Glutamatergic neuron (in vitro differentiated cells): ENCODE measurements at places on chromosomes 6 and 20.
A peak's percentile ranks its signal among the peaks of the same experiment; 100 is the strongest.

- H3K4me3 ChIP-seq: no peak overlapping the region
- peak; percentile 55 for DNase-seq
- no peak overlapping the region for H3K27ac ChIP-seq
- no peaks in the 10 kb centered on the region for H3K4me1 ChIP-seq
Measured at GRCh38 chr6:36962874-36963273, 8.3 kb downstream of the PI16 start.

- no peaks in the 10 kb centered on the region for H3K36me3 ChIP-seq
- H3K27ac ChIP-seq: no peak overlapping the region
- no peaks in the 10 kb centered on the region for H3K4me1 ChIP-seq
- DNase-seq: no peak
Measured at GRCh38 chr20:31806564-31807355, 12.4 kb upstream of the MYLK2 start.

GRCh38 chr6:158188591-158188990 lies 20.4 kb downstream of the GTF2H5 start:
- no peak for DNase-seq
- no peaks in the 10 kb centered on the region for H3K27me3 ChIP-seq
- H3K4me3 ChIP-seq: no peak overlapping the region
- H3K27ac ChIP-seq: no peak overlapping the region
- H3K36me3 ChIP-seq: peaks cover 5% of the 10 kb centered on the region
- no peaks in the 10 kb centered on the region for H3K4me1 ChIP-seq

- H3K36me3 ChIP-seq: no peaks in the 10 kb centered on the region
- H3K4me1 ChIP-seq: peaks cover 5% of the 10 kb centered on the region
- no peak overlapping the region for H3K27ac ChIP-seq
- no peak overlapping the region for H3K4me3 ChIP-seq
- no peak for DNase-seq
Measured at GRCh38 chr6:143270026-143270425, 180.5 kb downstream of the ADAT2 start.

GRCh38 chr20:16273812-16274555 lies 299.3 kb downstream of the KIF16B start:
- no peaks in the 10 kb centered on the region for H3K4me1 ChIP-seq
- no peak for DNase-seq
- no peaks in the 10 kb centered on the region for H3K27me3 ChIP-seq
- no peak overlapping the region for H3K4me3 ChIP-seq
